Foreskin melanocyte (primary cell): ENCODE measurements at places on chromosomes 11 and 22.

DNA sequence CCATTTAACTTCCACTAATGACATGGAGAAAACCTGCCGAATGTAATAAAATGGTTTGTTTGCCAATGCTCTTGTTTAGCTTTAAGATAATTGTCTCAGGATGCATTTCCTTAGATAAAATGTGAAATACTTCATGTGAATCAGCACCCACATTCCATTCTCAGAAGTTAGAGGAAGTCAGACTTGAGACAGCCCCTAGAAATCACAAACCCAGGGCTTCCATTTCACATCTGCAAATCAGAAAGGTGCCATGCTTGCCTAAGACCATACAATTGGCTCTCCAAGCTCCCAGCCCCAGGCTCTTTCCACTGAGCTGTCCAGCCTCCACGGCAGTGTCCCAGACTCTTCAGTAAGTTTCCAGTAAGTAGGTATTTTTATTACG is 35.6 kb upstream of the ADORA2A start:
- no peak for DNase-seq

DNA sequence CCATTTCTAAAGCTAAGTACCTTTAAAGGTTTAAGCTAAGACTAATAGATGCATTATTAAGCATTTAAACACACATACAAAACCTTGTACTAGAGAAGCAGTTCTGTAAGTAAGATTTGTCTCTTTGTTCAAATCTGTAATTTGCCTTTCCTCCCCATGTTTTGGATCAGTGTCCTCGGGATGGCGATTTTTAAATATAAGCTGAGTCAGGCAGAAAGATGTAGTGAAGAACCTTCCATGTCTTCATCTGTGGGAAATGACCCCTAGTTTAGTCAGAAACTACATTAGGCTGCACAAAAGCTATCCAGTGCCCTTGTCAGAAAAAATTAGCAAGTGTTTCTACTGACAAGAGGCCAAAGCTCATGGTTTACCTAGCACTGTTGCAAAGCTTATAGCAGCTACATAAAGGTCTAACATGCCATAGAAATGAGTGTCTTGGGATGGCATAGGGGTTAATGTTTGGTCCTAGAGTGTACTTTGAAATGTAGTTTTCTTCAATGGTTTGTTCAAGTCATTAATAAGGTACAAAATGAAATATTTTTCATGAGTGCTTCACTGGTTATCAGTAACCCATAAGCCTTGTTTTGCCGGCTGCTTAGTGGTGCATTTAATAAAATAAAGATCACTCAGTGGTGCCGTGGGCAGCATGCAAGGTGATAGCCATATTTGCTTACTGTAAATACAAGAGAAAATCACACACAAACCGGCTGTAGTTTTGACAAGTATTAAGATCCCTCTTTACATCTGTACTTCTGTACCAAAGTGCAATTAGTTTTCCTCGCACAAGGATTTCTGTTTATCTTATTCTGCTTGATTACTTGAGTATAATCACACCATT is 139.8 kb downstream of the ELP4 start:
- no peak for DNase-seq

- no peak for DNase-seq
Measured at GRCh38 chr22:47805394-47805935, 1043.0 kb downstream of the TBC1D22A start.

DNA sequence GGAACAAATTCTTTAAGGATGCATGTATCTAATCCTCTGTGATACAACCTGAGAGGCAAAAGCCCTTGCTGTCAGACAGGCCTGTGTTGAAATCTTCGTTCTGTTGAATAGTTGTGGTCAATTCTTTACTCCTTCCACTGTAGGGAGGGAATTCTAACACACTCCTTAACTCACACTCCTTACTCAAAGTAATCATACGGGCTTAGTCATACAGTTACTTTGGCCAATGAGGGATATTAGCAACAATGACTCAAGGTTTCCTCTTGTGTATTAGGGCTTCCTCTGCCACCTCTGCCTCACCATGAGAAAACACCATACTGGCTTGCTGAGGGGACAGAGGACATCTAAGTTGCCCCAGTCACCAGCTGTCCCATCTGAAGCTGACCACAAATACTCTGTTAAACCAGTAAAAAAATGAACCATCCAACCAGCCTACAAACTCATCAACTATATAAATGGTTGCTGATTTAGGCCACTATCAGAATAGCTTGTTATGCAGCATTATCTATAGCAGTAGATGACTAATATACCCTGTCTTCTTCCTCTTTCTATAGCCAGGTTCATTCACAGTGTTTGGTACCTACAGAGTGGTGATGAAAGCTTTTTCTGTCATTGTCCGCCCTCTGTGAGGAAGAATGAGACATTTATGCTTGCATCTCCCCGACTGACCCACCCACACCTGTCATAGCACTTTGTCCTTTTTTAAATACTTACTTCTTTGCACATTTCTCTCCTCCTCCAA is 322.8 kb upstream of the SYN3 start:
- no peak for DNase-seq

DNA sequence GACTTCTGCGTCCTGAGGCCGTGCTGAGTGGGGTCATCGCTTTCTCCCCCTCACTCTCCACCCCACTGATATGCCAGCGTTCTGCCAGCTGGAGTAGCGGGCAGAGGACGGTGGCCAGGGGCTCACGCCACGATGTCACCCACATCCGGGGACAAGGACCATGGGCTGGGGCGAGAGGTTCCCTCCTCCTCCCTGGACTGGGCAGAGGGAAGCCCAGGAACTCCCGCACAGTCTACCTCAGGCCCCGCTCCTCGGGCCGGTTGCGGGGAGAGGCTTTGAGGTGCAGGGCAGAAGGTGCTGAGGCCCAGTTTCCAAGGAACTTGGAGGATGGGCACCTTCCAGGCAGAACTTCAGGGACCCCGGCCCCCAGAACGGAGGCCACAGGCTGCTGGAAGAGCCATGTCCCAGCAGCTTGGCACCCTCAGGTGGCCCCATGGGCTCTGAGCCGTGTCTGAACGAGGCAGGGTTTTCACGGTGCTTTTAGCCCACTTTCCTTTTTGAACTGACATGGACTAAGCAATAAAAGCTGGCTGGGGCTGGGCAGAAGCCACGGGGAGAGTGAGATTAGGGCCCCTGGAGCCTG is 25.4 kb downstream of the ADAMTS15 start:
- no peak for DNase-seq

GRCh38 chr11:86484795-86485166 is 110.1 kb downstream of the CCDC81 start:
- no peak for DNase-seq

DNA sequence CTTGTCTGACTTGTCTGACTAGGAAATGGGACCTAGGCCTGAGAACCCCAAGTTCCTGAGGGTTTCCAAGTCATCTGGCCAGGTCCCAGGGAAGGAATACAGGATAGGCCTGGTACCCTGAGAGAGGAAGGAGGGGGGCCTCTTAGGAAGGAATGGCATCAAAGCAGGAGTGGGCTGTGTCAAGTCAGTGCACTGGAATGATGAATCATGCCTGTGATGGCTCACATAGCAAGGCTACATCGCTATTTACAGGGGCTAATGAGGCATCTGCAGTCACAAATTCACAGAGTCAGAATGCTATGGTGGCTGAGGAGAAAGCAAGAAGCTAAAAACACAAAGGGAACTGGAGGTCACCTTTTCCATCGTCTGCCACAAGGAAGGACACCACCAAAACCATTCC is 247.3 kb downstream of the NXPE2 start:
- no peak for DNase-seq

GRCh38 chr11:3959015-3959902 is 103.8 kb downstream of the STIM1 start:
- no peak for DNase-seq

DNA sequence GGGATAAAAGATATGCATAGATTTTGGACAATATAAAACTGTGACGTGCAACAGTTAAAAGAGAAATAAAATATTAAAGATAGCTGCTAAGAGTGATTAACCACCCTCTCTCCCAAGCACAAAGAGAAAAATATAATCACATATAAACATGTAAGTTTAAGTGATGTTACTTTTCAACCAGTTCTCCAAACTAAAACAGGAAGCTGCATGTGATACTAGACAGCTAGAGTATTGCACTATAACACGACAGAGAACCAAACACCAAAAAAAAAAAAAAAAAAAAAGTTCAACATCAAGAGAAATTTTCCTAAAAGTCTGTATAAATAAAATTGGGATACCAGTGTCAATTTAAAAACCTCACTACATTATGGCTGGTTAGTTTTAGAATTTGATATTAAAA is 79.1 kb downstream of the PICALM start:
- no peak for DNase-seq

DNA sequence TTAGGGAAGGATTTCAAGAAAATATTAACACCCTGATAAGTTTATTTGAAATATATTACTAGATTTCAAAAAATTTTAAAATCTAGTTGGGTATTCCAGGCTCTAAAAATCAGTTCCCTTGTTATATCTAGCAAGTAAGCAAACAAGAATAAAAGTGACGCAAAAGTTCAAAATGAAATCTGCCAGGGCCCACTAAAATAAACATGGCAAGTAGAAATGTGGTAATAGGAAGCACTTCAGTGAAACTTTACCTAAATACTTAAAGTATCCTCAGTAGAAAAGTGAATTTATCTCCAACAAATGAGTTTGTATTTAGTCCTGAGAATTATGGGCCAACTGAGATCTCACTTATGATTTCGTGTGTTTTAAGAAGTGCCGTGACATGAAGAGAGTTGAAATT is 23.6 kb downstream of the POLD3 start:
- no peak for DNase-seq

DNA sequence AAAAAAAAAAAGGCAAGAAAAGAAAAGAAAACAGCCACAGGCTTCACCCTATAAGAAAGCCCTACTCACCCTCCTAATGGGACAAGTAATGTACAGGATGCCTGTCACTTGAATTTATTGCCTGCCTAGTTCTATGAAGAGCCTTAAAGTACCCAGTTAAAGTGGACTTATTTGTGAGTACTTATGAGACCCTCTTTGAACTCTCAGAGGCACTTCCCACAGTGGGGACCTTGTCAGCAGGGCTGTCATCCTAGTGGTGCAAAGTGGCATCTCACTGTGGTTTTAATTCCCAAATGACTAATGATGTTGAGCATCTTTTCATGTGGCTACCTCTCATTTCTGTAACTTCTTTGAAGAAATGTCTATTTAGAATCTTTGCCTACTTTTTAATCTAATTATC is 41.8 kb upstream of the BARX2 start:
- DNase-seq: no peak

DNA sequence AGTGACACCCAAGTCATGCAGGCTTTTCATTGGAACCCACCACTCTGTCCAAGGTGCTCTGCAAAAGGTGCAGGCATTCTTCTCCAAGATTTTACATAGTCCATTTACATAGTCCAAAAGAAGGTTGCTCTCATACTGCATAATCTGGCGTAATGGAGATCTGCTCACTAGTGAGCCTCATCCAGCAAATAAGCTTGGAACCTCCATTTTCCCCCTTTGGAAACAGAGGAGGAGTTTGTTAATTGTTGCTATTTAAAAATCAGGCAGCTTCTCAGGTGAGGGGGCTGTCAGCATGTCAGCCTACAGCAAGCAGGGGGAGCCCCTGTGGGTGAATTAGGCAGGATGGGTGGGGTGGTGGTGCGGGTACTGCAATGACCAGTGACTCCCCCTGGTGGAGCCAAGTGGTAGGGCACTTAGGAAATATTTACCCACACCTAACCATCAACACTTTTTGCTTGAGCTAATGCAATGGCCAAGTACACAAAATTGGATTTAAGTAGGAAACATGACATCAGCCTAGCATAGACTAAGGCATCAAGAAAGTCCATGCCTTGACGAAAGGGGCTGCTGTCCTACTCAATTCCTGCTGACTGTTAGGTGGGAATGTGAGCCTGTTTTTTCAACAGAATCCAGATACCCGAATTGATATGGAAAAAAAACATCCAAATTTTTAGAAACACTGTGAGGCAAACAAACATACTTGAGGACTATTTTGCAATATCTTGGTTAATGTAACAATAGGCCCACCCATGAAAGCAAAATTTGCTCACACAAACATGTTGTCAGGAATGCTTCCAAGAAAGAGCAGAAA is 64.5 kb downstream of the AMBRA1 start:
- no peak for DNase-seq

DNA sequence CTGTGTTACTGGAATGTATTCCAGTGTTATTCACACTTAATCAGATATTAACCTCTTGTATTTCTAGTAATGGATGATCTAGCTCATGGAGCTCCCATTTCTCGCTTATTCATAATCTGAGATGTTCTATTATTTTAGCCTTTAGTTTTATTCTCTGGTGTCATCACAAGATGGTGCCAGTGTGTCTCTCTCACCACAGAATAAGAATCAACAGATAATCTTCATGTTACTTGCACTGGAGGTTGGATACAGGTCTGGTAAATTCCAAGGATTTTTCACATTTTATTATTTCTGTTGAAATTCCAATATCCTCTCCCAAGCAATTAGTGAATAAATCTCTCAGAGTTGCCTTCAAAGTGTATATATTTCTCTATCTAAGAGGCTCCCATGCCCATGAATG is 74.6 kb downstream of the CASP12 start:
- DNase-seq: no peak

- no peak for DNase-seq
Measured at GRCh38 chr11:118820412-118821357, 29.7 kb upstream of the DDX6 start.
